ENCODE measurements at places on chromosomes 1 and 21.

GRCh38 chr1:85850238-85850637, 142.0 kb upstream of the ZNHIT6 start:
- DNase-seq: no peak

- DNase-seq: no peak
Measured at GRCh38 chr1:160789702-160790611, 6.0 kb upstream of the LY9 start.

DNA sequence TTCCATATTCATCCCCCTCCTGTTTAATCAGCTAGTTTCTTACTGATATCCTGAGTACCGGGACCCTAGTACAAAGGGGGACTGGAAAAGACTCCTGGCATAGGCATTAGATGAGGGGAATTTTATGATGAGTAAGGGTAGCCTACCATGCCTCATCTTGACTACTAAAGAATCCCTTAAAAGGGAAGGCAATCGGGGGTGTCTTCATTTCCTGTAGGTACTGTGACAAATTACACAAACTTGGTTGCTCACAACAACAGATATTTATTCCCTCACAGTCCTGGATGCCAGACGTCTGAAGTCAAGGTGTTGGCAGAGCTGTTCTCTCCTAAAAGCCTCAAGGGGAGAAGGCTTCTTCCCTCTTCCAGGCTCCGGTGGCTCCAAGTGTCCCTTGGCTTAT, 28.9 kb upstream of the RUNX1 start:
- no peak for DNase-seq

- no peak for DNase-seq
Measured at GRCh38 chr1:5331101-5331500, 661.1 kb downstream of the NPHP4 start.

- no peak for DNase-seq
Measured at GRCh38 chr1:115332813-115333608, 5.0 kb downstream of the NGF start.

DNA sequence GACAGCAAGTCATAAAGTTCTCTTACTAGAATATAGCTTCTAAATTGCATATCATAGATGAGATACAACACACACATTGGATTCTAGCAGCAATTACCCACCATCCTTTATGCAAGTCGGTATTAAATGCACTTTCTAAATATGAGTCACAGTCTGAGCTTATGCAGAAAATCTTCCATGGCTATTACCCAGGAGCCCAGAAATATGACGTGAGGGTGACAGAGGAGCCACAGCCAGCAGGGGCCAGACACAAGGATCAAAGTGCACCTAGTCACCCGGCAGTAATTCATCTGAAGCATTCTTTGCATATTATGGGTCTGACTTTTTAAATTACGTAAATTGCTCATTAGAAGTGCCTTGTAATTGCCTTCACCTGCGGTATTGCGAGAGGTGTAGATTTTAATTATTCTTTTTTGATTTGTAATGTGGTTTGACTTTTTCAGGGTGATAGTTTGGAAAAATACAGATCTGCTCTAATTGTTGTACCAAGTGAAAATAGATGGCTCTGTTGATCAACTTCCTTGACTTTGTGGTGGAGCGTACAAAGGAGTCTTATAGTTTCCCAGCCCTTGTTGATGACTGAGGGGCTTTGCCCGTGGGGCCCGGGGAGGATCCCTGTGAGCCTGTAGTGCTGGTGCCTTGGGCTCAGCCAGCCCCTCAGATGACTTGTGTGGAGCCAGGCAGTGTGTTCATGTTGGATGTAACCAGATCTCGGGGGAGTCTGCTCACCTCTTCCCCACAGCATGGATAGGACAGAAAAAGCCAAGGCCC, 470.0 kb upstream of the VAMP3 start:
- no peak for DNase-seq

- DNase-seq: no peak
Measured at GRCh38 chr1:48936436-48936835, 159.7 kb upstream of the BEND5 start.

- no peak for DNase-seq
Measured at GRCh38 chr1:107138166-107138565, 2.7 kb upstream of the NTNG1 start.

- DNase-seq: no peak
Measured at GRCh38 chr1:77473690-77474089, 191.9 kb downstream of the AK5 start.

DNA sequence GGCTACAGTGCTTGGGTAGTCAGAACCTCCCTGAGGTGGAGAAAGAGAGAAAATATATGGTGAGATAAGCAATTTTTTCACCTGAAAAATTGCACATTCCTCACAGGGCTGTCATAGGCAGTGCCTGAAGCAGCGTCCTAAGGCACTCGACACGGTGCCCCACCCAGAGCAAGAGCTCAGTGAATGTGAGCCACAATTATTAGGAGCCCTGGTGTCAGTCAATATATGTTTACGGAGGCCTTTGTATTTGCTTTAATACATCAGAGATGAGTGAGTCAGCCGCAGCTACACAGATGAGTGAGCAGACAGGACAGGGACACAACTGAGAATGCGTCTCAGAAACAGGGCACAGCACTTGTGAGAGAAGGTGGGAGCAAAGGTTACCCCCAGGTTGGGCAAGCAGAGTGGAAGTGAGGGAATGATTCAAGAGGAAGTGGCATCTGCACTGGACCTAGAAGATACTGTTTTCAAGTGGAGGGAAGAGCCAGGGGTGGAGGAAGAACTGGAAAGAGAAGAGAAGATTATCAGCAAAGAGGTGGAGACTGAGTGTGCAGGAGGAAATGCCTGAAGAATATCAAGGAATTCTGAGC, 5.2 kb upstream of the PIGC start:
- DNase-seq: no peak

DNA sequence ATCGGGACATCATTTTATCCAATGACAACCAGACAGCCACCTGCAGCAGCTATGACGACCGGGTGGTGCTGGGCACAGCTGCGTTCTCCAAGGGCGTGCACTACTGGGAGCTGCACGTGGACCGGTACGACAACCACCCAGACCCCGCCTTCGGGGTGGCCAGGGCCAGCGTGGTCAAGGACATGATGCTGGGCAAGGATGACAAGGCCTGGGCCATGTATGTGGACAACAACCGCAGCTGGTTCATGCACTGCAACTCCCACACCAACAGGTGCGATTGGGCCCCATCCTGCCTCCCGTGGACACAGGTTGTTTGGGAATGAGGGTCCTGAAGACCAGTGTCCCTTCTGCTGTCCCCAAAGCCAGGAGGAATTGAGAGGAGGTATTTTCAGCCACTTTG, 32.0 kb upstream of the GNPAT start:
- DNase-seq: no peak

DNA sequence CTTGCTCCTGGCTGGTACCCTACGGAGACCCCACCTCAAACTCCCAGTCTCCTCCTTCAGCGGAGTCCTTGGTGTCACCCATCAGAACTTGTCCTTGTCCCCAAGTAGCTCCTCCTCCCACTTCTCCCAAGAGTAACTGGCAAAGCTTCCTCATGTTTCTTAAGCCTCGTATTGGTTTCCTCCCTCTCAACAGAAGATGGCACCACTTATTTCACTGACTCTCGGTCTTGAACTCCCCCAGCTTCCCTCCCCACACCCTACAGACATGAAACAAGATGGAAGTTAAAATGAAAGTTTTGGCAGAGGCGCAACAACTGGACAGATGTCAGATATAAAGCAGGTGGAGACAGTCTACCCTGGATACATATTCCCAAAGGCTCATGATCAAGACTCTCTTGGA, 13.4 kb downstream of the RAB7B start:
- DNase-seq: no peak

DNA sequence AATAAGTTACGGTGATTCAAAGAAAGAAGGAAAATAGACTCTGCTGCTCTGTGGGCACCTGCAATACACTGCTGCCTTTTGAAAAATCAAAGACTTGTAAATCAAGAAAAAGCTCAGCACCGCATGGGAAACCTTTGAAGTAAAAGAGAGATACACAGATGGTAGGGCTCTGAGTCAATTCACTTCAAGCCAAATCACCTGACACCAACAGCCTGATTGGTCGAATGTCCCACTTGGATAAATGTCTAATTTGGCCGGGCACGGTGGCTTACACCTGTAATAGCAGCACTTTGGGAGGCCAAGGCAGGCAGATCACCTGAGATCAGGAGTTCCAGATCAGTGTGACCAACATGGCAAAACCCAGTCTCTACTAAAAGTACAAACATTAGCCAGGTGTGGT, 19.2 kb upstream of the RCAN3 start:
- DNase-seq: no peak

DNA sequence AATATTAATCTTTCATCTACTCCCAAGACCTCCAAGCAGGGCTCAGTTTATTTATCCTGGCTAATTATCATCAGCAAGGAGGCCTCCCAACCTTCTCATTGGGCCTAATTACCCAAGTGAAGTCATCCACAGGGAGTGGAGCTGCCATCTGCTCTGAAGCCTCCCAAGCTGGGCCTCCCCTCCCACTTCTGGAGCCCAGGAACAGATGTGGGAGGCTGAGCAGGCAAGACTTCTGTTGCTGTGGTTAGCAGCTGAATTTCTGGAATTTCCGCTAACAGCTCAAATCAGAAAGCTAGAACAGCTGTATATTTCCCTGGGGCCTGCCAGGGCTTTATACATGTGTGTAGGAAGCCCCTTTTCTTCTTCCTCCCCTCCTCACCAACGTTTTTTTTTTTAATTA, 127.5 kb downstream of the UCK2 start:
- DNase-seq: no peak

- no peak for DNase-seq
Measured at GRCh38 chr1:47686731-47687630, 249.1 kb downstream of the FOXD2 start.

- DNase-seq: peak; percentile 10
Measured at GRCh38 chr1:9473032-9473807, 66.0 kb upstream of the SLC25A33 start.

- DNase-seq: no peak
Measured at GRCh38 chr21:32861866-32862265, 90.3 kb upstream of the PAXBP1 start.

- DNase-seq: peak; percentile 95
Measured at GRCh38 chr1:10960411-10961299, 51.8 kb upstream of the TARDBP start.

DNA sequence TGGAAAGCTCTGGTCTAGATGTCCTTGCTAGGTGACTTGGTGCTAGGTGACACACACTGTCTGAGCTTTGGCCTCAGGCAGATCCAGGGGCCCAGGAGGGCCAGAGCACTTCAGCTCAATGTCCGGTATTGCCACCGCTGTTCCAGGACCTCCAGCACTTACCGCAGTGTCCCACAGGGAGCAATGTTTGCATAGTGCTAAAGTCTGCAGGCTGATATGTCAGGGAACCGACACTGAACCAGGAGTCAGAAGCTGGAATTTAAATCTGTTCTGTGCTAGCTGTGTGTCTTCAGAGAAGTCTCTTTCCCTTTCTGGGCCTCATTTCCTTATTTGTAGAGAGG, 19.3 kb downstream of the DHCR24 start:
- DNase-seq: no peak

GRCh38 chr1:167644551-167644950, 14.5 kb downstream of the RCSD1 start:
- DNase-seq: no peak

GRCh38 chr21:41622831-41623548, 115.0 kb upstream of the TMPRSS2 start:
- no peak for DNase-seq

DNA sequence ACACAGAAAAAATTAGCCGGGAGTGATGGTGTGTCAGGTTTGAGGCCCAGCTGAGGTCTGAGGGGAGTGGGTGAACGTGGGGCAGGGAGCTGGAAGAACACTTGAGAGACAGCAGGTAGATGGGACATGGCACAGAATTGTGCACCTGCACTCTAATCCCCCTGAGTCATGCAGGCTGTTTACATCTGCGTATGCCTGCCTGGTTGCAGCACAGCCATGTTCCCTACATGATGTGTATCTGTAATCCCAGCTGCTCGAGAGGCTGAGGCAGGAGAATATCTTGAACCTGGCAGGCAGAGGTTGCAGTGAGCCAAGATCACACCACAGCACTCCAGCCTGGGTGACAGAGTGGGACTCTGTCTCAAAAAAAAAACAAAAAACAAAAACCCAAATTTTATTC, 44.8 kb downstream of the ATP5PO start:
- DNase-seq: no peak

DNA sequence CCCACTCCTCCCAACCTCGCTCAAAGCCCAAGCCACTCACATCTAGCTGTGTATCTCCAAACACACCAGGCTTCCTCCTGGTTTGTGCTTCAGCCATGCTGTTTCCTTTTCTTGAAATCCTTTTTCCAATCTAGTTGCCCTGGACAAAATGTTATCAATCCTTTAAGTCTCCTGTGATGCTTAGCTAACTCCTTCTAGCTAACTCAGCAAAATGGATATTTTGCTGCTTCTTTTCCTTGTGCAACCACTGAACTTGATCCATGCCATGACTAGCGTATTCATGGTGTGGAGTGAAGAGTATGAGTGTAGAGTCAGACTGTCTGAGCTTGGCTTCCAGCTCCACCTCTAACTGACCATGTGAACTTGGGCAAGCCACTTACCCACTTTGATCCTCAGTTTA, 33.9 kb upstream of the FAM78B start:
- DNase-seq: no peak

GRCh38 chr1:62398377-62398776, 38.5 kb upstream of the USP1 start:
- no peak for DNase-seq

DNA sequence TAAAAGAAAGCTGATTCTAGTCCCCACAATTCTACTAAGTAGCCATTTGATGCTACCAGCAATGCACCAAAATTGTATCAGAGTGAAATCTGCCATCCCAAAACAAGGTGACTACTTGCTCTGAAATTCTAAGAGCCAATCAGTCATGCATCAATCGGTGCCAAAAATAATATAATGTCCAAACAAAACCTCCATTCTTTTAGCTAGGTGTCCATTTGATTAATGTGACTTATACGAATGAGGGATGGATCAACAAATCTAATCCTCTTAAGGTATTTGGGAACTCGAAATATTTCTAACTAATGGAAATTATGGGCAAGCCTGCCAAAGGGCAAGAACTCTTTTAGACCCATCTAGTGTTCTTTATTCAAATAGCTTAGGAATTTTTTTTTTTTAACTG, 66.4 kb upstream of the NEK2 start:
- no peak for DNase-seq

- DNase-seq: no peak
Measured at GRCh38 chr1:87219141-87219540, 109.5 kb upstream of the LMO4 start.
